MCF 10A (cell line): ENCODE measurements at places on chromosomes 3 and 15. TPM values are rescaled to one million over a fixed set of nuclear protein-coding genes. Genes with fewer than 3 reads are reported as not detected.

Gene TRIM42
- not detected in 2 replicates for total RNA-seq

Gene CRELD1
- total RNA-seq, result 13.4 and 19.9 TPM in 2 replicates

Gene OXSR1
- total RNA-seq, result 71.7 and 75.5 TPM in 2 replicates

Gene TLR9
- total RNA-seq, result not detected in 2 replicates

Gene TIMP4
- not detected in 2 replicates for total RNA-seq

Gene DAZL
- not detected in 2 replicates for total RNA-seq

Gene RARRES1
- not detected in 2 replicates for total RNA-seq

Gene EOGT
- total RNA-seq, result 40.9 and 41.7 TPM in 2 replicates

- peak; percentile 2 for DNase-seq
Observed at GRCh38 chr3:6204891-6205290, 656.0 kb upstream of the GRM7 start.

- DNase-seq, result no peak
Observed at GRCh38 chr15:27868828-27869404, 230.2 kb downstream of the OCA2 start.

- peak; percentile 91 for DNase-seq
Observed at GRCh38 chr3:42079701-42080452, 11.3 kb upstream of the TRAK1 start.

DNA sequence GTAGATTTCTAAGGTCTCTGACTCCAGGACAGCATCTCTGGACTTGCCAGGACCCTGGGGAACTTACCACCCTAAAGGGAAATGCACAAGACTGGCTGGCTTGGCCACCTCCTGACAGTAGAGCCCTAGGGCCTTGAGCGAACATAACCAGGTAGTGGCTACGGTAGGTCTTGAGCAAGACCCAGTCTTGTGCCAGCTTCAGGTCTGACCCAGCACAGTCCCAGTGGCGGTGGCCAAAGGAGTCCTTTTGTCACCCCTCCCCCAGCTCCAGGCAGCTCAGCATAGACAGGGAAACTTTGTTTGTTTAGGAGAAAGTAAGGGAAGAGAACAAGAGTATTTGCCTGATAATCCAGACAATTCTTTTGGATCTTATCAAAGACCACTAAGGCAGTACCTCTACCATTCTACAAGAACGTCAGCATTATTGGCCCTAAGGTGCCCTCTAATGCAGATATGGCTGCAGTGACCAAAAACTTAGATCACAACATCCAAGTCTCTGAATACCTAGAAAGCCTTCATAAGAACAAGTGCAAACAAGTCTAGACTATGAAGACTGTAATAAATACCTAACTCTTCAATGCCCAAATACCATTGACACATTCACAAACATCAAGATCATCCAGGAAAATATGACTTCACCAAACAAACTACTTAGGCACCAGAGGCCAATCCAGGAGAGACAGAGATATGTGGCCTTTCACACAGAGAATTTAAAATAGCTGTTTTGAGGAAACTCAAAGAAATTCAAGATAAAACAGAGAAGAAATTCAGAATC is 38.7 kb upstream of the FBN1 start:
- DNase-seq, result peak; percentile 45

DNA sequence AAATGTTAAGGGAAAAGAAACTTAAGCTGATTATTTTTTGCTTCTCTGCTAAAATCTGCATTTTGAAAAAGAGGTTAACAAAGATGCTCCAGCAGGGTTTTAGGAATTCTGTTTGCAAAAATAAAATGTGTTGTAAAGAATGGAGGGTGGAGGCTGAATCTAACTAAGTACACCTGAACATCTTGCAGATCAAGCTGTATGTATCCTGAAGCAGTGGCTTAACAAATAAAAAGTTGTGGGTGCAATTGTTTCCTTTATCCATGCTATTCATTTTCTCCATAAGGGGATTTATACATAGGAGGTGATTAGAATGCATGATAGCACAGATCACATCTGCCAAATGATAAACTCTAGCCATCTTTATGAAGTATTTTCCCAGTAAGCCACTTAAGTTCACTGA is 466.3 kb downstream of the ERC2 start:
- no peak for DNase-seq

- no peak for DNase-seq
Observed at GRCh38 chr3:196140224-196140623, 58.3 kb upstream of the TFRC start.

- no peak for DNase-seq
Observed at GRCh38 chr3:16978234-16978920, 93.6 kb downstream of the PLCL2 start.

- DNase-seq, result peak; percentile 92
Observed at GRCh38 chr3:65402597-65402996, 636.1 kb downstream of the MAGI1 start.

DNA sequence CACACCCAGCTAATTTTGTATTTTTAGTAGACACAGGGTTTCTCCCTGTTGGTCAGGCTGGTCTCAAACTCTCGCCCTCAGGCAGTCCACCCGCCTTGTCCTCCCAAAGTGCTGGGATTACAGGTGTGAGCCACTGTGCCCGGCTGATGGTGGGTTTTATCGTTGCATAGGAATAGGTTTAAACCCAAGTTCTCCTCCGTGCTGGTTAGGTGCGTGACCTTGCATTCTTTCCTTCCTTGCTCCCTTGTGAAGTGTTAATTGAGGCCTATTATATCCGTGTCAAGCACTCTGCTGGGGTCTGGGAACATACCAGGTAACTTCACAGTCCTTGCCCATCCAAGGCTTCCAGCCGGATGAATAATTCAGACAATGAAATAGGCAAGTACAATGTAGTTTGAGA is 19.3 kb upstream of the ETV5 start:
- DNase-seq, result no peak

DNA sequence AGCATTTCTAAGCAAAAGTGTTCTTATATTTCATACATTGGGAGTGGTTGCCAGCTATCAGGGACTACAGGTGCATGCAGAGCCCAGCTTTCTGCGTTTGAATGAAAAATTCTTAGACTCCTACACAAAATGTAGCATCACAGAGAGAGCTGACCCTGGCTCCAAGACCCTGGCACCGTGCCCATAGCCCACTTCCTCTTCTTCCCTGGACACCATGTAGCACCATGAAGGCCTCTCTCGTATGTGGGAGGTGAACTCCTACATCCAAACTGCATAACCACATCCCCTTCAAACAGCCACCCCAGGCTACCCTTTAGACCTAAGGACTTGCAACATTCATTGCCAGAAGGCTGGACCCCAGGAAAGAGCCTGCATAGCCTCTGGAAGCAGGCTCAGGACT is 35.8 kb upstream of the ATOSA start:
- DNase-seq, result no peak

- no peak for DNase-seq
Observed at GRCh38 chr3:106256249-106256957, 387.6 kb upstream of the CBLB start.

- DNase-seq, result peak; percentile 18
Observed at GRCh38 chr3:17466028-17466427, 276.4 kb downstream of the TBC1D5 start.

DNA sequence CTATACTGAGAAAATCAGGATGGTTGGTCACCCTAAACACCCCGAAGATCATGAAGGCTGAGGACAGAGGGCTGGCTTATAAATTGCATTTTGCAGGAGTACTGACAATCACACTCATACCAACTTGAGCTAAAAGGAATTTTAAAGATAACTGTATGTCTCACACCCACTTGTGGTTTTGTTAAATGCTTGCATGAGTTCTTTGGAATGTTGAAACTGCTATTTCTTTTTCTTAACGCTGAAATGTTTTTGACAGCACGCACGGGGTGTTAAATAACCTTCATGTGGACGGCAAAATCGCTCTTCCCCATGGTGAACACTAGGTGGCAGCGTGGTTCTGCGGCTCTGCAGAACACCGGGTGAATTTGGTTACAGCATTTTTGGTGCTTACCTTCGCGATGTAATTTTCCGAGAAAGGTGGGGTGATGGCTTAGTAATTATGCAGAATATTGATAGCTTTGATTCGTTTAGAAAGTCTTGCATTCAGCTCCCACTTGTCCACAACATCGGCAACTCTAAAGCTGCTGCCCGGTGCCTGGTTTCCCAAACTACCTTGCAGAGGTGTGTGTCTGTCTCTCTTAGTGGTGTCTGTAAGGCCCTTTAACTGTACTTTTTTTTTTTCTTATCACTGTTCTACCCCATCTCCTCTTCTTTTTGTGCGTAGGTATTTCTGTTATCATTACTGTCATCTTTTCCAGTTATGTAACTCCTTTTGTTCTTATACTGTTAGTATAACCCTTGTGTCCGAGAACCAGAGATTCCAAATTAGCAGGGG is 51.7 kb downstream of the ARNT2 start:
- DNase-seq, result peak; percentile 77

GRCh38 chr3:61417352-61417751 is 144.0 kb upstream of the PTPRG start:
- peak; percentile 75 for DNase-seq

- DNase-seq, result peak; percentile 62
Observed at GRCh38 chr3:105715372-105715771, 153.4 kb downstream of the CBLB start.

DNA sequence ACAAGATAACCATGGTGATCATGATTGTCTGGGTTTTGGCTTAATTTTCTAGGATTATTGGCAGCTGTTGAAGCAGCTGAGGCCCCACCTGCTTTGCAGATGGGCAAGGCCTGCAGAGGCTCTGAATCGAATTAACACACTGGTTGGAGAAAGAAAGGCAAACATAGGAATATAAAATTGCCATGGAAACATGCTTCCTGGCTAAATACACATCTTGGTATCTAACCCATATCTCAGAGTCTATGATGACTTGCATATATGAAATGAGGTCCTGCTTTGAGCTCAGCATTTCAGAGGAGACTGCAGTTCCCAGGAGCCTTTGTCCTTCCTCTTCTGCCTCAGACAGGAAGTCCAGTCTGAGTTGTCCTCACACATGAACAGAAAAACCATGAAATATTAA is 24.3 kb upstream of the SV2B start:
- no peak for DNase-seq

DNA sequence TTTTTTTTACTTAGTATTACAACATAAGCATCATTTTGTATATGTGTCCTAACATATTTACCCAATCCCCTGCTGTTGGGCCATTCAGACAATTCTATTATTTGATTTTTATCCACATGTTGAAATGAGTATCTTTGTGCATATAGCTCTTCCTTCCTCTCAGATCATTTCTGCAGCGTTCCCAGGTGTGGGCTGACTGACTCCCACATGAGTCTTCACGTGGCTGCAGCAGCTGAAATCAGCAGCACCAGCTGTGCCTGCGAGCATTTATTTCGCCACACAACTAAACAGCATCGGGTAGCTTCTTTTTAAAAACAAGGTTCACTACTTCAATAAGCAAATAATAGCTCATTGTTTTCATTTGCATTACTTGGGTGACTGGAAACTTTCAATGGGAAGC is 44.5 kb upstream of the PDE8A start:
- no peak for DNase-seq

DNA sequence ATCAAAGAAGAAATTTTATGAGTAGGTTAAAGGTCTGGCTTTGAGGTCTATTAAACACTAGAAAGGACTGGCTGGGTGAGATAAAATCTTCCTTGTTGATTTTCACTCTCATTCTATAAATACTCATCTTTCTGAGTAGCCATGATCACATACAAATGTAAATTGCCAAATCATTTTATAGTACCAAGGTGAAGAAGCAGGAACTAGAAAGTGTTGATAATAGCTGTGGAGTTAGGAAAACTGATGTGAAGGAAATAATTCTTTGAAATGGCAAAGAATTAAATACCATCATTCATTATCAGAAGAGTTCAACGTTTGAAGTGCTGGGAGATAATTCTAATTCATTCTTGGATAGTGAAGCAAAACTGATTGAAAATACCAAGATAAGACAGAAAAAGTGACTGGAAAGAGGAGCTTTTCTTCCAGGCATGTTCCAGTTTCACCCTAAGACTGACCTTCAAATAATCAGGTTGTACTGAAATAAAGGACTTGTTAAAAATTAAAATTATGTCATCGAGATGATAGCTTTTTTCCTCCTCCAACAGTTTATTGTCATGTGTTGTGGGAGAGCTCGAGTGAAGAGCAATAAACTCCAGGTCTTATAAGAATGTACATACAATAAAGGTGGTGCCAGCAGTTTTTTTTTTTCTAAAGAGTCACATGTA is 17.4 kb downstream of the THBS1 start:
- DNase-seq, result no peak

GRCh38 chr3:11415099-11415498 is 142.9 kb downstream of the ATG7 start:
- no peak for DNase-seq

DNA sequence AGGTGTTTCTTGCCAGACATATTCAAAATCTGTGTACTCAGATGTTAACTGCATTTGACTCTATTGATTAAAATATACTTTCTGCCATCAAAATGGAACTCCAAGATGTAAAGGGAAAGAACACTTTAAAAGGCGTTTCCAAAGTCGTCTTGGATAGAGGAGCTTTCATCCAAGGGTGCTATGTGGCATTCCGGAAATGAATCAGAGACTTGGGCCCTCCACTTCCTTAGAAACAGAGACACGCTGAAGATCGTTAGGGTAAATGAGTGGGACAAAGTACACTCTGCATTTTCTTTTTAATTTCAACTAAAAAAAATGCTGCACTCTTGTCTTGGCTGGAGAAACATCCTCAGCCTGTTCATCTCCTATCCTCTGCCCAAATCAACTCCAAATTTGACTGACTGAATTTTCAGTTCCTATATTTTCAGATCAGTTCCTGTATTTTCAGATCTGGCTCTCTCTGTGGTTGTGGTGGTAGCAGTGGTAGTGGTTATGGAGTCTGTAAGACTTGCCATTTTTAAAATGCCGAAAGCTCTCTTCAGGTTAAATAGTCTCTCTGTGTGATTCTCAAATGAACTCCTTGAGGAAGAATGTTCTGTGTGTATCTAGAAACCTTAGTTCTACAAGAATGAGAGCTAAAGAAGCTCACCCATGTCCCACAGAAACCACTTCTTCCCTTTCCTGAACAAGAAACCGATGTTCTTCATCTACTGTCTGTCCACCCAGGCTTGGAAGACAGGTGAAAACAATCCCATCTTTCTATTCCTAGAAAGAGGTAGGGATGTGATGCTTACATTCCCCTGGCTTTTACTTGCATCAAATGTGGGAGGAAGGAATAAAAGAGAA is 156.8 kb upstream of the ICE2 start:
- peak; percentile 54 for DNase-seq

- no peak for DNase-seq
Observed at GRCh38 chr3:133812872-133813271, 7.3 kb downstream of the SRPRB start.

DNA sequence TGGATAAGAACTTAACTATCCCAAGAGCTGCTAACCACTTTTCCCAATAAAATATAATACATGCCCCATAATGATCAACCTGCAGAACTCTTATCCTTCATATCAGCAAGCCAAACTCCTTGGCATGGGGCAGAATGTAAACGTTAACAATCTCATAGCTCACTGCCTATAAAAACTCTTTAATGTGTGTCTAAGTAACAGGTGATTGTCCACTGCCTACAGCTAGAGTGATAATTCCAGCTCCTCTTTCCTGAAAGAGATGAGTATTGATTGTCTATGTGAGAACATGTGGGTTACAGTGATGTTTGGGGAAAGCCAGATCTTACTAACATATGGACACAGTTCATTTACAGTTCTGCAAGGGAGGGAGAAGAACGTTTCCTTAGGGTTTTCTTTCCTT is 11.3 kb upstream of the GLCE start:
- DNase-seq, result no peak

- no peak for DNase-seq
Observed at GRCh38 chr15:59995568-59996297, 8.4 kb upstream of the FOXB1 start.
